Midbrain (tissue), 1 donor: ENCODE measurements at places on chromosomes 1 and 21.

DNA sequence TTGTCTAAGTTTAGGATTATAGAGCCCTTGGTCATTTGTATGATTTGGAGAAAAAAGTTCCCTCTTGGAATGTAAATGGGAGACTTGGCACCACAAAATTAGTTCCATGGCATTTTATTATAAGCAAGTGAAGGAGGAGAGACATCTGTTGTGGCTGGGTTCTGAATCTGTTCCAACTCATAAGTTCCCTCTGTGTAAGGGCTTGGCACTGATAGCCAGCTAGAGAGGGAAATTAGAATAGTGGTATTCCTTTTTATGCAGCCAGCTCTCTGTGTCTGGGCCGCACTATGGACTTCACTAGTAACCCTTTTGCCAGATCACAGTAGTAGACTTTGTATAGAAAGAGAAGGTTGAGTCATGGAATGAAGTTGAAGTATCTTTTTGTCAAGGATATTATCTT, 31.1 kb downstream of the GNAI3 start:
- no peak for DNase-seq

DNA sequence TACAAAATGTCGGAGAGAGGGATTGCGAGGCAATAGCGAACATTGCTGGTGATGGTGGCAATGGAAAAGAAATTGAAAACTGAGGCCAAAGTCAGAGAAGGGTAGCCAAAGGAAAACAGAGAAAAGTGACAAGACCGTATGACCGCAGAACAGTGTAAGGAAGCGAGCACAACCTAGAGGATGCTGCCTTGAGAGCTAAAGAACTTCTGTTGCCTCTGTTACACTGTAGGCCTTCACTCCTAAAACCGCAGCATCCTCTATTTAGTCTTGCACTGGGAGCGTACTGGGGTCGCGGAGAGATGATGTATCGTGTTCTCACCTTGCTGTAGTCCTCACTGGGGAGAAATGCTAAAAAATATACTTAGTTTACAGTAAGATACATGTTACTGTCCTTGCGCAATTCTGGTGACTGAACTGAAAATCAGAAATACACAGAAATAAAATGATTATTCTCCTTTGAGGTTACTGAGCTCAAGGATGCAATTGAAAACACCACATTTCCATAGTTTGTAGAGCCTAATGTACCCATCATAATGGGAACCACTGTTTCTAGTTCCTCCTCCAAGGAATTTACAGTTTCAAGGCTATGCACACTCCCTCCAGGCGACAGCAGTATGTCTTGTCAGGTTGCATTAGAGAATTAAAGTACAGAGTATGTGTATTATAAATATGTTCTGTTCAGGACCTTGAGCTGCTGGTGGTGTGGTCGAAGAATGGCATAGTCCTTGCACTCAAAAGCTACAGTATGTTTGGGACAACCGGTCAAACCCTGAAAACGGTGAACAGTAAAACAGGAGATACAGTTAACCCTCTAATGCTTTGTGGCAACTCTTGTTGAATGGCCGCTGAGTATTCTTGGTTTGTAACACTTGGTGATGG, 1.3 kb downstream of the NEK7 start:
- DNase-seq: peak; percentile 42

DNA sequence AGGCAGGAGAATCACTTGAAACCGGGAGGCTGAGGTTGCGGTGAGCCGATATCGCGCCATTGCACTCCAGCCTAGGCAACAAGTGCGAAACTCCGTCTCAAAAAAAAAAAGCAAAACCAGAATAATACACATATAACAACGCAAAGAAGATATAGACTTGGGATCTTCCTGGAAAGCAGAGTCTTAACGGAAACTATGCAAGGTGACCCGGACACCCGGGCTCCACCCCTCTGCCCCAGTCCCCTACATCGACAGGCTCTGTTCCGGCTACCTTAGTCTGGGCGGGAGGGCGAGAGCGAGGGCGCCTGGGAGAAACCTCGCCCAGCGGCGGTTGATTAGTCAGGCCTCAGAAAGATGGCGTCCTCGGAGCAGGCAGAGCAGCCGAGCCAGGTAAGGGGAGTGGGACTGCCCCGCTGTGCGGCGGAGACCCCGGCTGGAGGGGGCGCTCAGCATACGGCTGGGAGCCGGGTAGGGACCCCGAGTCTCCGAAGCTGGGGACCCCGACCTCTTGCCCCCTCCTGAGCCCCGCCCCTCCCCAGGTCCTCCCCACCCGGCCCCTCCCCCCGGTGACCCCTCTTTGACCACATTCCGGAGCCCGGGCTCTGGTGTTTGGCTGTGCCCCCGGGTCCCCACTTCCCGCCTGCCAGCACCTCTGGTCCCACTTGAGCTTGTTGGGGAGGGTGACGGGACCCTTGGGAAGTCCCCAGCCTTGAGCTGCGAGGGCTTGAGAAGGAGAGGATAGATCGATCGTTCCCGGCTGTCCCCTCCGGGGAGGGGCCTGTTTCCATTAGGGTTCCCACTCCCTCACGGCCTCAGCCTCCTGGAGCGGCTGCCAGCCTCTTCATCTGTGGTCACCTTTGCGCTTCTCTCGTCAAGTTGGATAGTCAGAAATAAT, at the start of gene PEX14:
Gene PEX14 (plus strand): TSS at position 338 of the 895 bp plus-strand sequence. CDS start 17 bp downstream, at position 355.
- DNase-seq: peak; percentile 86

GRCh38 chr1:222631611-222632208, 13.8 kb downstream of the MIA3 start:
- no peak for DNase-seq

GRCh38 chr1:217010253-217010652, 287.0 kb upstream of the ESRRG start:
- DNase-seq: no peak

- no peak for DNase-seq
Measured at GRCh38 chr1:243261390-243261789, 5.5 kb downstream of the SDCCAG8 start.

- no peak for DNase-seq
Measured at GRCh38 chr1:226355016-226355415, 46.1 kb upstream of the LIN9 start.

- no peak for DNase-seq
Measured at GRCh38 chr1:3664700-3665375, 12.5 kb downstream of the TP73 start.

DNA sequence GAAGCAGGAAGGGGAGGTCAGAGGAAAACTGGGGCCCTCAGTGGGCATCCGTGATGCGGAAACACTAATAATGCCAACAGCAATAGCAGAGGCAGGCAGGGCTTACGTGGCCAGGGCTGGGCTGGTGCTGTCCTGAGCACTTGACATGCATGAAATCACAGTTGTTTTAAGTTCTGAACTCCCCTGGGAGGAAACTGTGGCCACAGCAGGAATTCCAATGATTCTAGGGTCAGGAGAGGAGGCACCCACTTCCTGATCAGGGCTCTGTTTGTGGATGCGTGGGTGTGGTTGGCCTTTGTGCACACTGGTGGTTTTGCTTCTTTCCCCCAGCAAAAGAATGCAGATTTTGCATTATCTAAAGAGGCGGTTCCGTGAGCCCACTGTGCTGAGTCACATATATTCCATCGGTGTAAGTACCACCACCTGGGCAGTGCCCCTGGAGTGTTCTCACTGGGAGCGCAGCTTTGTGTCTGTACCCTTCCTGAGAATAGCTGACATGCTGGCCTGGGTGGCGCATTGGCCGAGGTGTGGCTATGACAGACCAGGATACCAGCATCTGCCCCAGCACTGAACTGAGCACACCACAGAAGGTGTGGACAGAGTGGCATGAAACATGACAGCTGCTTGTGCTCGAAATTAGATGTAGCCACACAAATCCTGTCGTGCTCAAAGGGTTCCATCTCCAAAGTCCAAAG, 71.0 kb downstream of the PDE9A start:
- DNase-seq: no peak

DNA sequence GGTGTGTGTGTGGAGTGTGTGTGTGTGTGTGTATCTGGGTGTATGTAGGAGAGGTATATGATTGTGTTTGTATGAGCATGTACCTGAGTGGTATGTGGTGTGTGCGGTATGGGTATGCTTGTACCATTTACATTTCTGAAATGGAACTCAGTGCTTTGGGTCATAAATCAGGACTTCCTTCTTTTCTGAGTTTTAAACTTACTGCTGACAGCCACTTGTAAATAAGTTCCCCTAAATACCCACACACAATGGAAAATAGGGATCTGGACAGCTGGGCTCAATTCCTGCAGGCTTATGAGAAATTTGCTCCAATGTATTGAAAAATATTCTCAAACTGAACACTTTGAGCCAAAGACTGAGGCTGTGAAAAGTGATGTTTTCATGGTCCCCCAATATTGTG, 293.6 kb downstream of the HLX start:
- DNase-seq: no peak

DNA sequence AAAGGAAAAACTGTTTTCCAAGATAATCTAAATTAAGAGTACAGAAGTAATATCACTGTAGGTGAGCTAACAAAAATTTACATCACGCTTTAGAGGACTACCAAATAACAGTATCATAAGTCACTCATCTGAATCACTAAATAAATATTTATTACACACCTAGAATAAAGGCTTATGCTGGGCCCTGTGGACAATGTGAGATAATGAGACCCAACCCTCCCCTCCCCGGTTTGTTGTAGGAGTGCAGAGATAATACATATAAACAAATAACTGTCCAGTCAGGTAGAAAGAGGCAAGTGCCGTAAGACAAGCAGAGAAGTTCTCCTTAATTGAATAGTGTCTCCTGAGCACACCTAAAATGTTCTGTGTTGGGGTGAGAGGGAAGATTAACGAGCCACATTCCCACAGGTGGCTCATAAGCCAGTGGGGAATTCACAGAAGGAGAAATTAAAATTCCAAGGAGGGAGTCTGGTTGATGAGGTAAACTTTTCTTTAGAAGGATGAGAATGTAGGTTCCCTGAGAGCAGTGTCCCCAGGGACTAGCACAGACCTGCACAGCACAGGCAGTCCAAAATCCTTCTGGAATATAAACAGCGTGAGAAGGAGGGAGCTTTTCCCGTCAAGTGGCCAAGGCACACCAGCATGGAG, 241.4 kb downstream of the NFIA start:
- no peak for DNase-seq

- DNase-seq: no peak
Measured at GRCh38 chr21:33308586-33309490, 15.9 kb upstream of the IFNAR1 start.

DNA sequence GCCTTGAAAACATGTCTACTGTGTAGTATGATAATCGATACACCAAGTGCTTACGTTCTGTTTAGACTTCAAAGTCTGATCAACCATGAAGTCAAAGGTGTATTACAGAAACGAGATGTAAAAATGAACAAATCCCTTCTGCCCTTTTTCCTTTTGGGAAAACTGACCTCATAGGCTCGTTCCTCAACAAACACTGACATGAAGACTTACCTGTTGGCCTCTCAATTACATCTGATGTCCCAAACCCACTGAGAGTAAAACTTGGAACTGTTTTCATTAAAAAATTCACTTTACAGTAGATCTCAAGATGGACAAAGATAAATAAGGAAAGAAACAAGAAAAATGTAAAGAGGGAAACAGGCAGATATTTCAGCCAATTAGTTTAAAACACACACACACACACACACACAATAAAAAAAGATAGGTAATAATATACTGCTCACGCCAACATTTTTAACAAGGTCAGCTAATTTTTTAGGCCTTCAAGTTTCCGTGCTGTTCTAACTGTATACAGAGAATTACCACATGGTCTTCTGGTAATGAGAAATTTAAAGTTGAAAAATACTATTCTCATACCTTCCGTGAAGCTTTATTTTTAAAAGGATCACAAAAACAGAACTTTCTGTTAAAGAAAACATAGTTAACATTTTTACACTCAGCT, 2.1 kb downstream of the HMGN1 start:
- no peak for DNase-seq

GRCh38 chr1:63984930-63985290, 211.1 kb downstream of the ROR1 start:
- DNase-seq: no peak

DNA sequence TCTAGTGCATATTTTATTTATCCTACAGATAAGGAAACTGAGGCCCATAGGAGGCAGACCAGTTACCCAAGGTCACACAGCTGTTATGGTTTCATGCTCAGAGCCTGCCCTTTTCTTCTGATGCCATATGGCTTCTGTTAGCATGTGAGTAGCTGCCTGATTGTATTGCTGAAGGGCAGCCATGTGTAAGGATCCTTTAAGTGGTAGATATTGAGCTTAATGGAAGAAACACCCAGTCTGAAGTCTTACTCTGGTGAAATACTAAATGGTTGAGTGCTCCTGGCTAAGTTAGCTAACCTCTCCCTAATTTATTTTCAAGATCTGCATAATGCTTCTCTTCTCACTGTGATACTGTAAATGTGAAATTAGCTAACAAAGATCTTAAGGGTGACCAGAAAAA, 30.9 kb downstream of the ADAMTS5 start:
- DNase-seq: no peak

DNA sequence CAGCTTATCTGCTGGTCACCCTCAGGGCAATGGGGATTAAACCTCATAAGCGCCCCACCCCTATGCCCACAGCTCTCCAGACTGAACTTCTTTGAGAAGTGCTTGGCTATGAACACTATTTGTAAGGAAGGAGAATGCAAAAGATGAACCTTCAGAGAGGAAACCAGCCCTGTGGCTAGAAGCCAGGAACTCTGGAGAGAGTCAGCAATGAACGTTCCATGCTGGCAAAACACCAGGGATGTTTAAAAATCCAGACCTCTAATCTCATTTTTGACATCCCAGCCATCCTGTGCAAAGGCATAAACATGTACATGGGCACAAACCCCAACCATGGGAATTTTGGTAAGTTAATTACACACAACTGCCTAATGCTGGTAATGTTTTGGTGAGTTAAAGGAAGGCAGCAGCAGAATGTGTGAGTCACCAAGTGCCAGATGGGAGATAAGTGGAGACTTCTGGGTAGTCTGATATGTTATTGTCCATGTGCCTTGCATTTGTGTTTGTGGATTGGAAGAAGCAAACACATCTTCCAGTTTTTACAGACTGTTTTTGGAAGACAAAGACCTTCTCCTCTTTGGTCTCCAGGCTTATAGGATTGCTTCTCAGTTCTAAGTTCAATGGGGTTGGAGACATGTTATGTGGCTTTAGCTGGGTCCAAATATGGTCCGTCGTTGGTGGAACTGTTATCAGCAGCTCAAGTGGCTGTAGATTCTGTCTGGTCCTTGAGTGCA, 174.1 kb upstream of the ETV3 start:
- no peak for DNase-seq

GRCh38 chr1:40855513-40855912, 6.7 kb downstream of the CITED4 start:
- no peak for DNase-seq

DNA sequence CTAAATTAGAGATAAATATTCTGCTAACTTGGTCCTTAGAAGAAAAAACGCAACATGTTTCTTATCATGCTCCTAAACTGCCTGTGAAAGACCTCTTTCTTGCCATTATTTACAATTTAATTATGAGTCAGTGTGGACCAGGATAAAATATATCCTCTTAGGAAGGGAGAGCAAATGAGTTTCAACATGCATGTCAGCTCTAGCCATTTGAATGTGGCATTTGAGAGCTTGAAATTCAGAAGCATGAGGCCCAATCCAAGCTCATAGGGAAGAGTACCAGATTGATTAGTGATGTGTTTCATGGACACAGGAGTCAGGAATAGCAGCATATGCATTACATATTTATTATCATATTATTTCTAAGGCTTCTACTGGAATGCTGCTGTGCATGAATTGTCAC, 39.3 kb downstream of the TBX15 start:
- DNase-seq: no peak

GRCh38 chr1:91732291-91733107, 153.5 kb downstream of the TGFBR3 start:
- DNase-seq: no peak
